ENCODE measurements at places on chromosomes 5 and 9.

GRCh38 chr9:125472926-125473701, 211.5 kb downstream of the GAPVD1 start:
- DNase-seq, result no peak

GRCh38 chr5:157476702-157477408, 16.8 kb downstream of the NIPAL4 start:
- DNase-seq, result no peak

GRCh38 chr5:168992687-168993086, 308.3 kb downstream of the SLIT3 start:
- no peak for DNase-seq

DNA sequence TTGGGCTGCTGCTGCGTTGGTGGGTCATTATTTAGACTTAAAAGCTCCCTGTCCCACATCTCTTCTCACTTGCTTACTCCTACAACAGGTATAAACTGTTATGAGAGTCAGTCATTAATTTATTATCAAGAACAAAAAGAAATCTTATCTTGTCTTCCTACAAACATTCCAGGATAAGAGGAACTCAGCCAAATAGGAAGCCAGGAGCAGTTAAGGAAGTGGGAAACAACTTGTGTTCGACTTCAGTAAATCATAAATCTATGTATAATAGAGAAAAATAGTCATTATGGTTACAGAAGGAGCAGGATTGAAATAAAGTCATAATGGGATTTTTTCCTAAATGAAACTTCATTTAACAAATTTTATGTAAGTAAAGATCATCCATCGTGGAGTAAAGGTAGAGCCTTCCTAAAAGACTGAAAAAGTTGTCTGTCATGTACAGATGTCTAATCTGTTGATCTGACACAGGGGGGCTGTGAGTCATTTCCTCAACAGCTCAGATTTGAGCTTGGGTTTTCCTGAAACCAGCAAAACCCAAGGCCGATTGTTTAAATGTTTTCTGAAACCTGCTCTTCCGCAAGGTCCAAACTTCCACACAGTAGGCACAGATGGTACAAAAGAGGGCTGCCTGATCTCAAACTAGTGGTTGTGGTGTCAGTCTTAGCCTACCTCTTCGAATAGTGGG, 25.3 kb upstream of the LRRTM2 start:
- DNase-seq, result no peak

GRCh38 chr5:140165101-140165922, 9.7 kb upstream of the CYSTM1 start:
- DNase-seq, result no peak

- peak; percentile 13 for DNase-seq
These were observed 283.3 kb downstream of the TMEM167A start for GRCh38 chr5:82793808-82794419.

All from activated T-helper 9 cell treated with anti-CD3 and anti-CD28 coated beads, Interleukin-2, amount 50 U/mL, for 16 hours (primary cell).